ENCODE measurements at places on chromosomes 5 and 9.

GRCh38 chr5:173354645-173355044, 26.4 kb upstream of the STC2 start:
- no peak for DNase-seq

DNA sequence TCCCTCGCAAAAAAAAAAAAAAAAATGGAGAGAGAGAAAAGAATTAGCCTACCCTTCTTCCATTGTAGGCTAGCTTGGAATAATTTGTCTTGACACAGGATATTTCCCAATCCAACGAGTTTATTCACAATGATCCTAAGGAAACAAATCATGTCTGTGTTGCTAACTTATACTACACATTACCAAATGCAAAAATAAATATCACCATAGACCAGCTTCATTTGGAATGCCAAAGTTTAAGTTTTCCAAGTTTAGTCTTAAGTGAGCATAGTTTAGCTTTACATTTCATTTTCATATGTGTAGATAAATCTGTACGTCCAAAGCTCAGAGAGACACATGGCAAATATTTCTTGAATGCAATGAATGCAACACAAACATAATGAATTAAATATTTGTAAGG, 1106.2 kb upstream of the DMAC1 start:
- DNase-seq, result no peak

GRCh38 chr9:130340011-130340410, 74.5 kb downstream of the HMCN2 start:
- DNase-seq, result no peak

DNA sequence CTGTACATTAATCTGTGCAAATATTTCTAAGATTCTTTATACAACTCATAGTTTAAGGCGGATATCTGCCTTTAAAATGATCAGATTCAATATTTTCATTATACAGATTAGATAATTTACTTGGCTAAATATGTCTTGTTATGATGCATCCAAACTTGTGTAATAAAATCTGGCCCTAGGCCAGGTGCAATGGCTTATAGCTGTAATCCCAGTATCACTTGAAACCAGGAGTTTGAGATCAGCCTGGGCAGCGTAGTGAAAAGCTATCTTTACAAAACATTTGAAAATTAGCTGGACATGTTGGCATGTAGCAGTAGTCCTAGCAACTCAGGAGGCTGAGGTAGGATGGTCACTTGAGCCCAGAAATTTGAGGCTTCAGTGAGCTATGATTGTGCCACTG, 2002.2 kb upstream of the ACO1 start:
- DNase-seq, result no peak

DNA sequence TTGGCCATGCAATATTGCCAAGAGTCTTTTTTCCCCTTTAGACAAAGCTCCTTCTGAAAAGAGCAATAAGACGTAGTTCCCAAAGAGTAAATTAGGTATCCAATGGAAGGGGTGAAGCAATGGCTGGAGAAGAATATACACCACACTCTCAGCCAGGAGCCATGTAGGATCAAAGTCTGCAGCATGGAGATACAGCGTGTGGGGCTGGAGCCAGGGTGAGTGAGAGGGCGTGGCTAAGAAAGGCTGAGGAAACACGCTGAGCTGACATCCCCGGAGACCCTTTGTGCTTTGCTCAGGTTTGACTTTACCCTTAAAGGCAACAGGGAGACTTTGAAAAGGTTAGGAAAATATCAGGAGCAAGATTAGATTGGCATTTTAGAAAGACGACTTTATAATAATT, 87.1 kb upstream of the ELL2 start:
- no peak for DNase-seq

DNA sequence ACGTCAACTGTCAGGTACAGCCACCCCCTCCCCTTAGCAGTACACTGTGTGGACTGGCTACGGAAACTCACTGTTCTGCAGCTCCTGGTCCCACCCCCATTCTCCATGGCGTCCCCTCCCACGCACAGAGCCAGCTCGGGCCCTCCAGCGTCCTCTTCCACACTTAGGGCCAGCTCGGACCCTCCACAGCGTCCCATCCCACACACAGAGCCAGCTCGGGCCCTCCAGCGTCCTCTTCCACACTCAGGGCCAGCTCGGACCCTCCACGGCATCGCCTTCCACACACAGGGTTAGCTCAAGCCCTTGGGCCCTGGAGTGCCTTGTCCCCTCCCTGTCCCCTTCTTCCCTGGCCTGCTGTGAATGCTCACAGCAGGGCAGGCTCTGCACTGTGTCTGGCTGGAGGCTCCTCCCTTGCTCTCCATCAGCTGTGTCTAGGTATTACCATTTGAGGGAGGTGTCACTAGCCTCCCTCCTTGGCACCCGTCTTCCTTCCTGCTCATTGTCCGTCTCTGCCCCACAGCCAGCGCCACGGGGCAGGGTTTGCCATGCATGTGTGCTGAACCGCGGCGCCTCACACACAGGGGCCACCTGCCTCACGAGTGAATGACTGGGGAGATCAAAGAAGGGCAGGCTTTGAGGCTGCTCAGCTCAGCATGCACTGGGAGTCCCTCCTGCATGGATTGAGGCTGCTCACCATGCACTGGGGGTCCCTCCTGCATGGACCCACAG, 78.5 kb upstream of the CACNA1B start:
- no peak for DNase-seq

DNA sequence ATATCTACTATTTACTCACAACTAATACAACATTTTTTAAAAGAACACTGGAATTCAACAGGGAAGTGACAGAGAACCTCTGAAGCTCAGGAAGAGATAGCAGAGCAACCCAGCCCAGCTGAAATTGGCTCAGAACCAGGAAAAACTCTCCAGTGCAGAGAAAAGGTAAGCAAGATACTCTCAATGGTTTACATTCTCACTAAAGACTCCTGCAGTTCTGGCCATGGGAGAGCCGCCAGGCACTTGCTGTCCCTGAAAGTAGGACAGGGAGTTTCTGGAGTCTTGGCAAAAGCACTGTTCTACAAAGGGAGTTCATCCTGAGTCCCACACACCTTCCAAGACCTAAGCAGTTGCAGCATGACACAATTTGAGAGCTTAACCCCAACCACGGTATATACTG, 330.8 kb downstream of the TRIM36 start:
- DNase-seq, result no peak

- DNase-seq, result no peak
These were observed 9.0 kb upstream of the PAPPA start for GRCh38 chr9:116144555-116144954.

- DNase-seq, result no peak
These were observed 291.1 kb downstream of the MLLT3 start for GRCh38 chr9:20331095-20331685.

DNA sequence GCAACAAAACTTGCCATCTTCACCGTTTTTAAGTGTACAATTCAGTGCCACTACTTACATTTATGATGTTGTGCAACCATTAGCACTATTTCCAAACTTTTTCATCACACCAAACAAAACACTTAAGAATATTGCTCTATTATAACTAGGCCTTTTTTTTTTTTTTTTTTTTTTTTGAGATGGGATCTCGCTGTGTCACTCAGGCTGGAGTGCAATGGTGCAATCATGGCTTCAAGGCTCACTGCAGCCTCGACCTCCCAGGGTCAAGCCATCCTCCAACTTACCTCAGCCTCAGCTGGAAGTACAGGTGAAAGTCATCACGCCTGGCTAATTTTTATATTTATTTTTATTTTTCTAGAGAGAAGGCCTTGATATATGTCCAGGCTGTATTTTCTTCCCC, 22.3 kb upstream of the LMNB1 start:
- DNase-seq, result no peak

- DNase-seq, result no peak
These were observed 92.1 kb downstream of the CACNA1B start for GRCh38 chr9:137969685-137970084.

GRCh38 chr9:118091226-118091625, 387.0 kb downstream of the TLR4 start:
- DNase-seq, result no peak

- DNase-seq, result no peak
These were observed 5.7 kb downstream of the C9orf43 start for GRCh38 chr9:113416149-113416721.

All from NCI-H526 (cell line).